Mucosa of gallbladder (tissue), 1 donor: ENCODE measurements at places on chromosomes 3 and 15. TPM values are rescaled to one million over a fixed set of nuclear protein-coding genes. Genes with fewer than 3 reads are reported as not detected.

- no peak for DNase-seq
Observed at GRCh38 chr3:187263270-187263669, 28.3 kb downstream of the MASP1 start.

GRCh38 chr15:80041494-80042253, 17.8 kb upstream of the ZFAND6 start:
- no peak for DNase-seq

DNA sequence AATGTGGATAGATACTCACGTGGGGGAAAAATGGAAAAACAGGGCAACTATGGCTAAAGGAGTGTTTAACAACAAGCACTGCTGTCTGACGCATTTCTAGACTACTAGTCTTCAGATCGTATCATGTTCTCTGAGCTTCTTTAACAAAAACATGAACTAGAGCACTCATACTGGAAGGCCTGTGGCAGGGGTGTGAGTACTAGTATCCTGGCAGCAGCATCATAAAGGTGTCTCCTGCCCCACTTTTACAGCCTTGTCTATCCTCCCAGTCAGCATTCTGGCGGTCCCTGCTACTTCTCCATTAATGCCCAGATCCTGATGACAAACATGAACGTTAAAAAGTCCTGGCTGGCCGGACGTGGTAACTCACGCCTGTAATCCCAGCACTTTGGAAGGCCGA, 4.0 kb downstream of the FMN1 start:
- no peak for DNase-seq

Gene EPHB3
- total RNA-seq, result 10.2 TPM

Gene C15orf62
- total RNA-seq, result 1.4 TPM

Gene SKIL
- 39.2 TPM for total RNA-seq

Gene GATM
- 136 TPM for total RNA-seq
